ENCODE measurements at places on chromosomes 6 and 20. TPM values are rescaled to one million over a fixed set of nuclear protein-coding genes. Genes with fewer than 3 reads are reported as not detected.

DNA sequence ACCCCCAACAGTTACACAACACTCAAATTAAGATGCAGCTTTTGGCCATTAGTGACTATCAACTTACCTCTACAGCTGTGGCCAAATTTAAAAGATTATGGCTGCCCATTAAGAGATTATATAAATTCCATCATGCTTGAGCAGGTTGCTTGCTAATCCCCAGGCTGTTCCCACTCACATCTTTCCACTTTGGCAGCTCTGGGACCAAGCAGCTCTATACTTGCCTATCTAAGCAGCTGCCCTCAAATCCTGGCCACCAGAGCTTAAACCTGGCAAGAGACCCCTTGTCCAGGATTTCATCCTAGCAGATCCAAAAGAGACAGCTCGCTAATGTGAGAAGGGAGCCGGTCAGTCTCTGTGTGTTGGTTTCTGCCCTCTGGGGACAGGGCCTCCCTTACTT lies 127.9 kb downstream of the SLC23A2 start:
- no peak for DNase-seq

GRCh38 chr6:144749263-144749662 lies 464.1 kb downstream of the UTRN start:
- no peak for DNase-seq

TFAP2B gene
- not detected for total RNA-seq

GRCh38 chr6:150336299-150336698 lies 32.5 kb upstream of the IYD start:
- peak; percentile 23 for DNase-seq

GRCh38 chr6:36730424-36731380 lies 33.1 kb downstream of the RAB44 start:
- DNase-seq, result no peak

DNA sequence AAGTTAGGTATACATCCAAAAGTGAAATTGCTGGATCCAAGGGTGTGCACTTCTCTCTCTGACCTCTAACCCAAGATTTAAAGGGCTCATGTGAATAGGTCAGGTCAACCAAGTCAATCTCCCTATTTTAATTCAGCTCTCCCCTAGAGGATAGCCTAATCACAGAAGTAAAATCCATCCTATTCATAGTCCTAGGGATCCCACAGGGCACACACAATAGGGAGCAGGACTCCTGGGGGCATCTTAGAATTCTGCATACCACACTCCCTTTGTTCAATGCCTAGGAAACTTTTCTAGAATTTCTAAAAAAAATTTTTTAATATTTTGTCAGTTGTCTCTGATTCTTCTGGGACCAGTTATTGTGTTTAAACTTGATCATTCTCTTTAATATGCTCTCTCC lies 35.1 kb downstream of the CST9L start:
- no peak for DNase-seq

MCHR2 gene
- total RNA-seq, result not detected

RAB44 gene
- not detected for total RNA-seq

TGM3 gene
- total RNA-seq, result not detected

- DNase-seq, result peak; percentile 15
Observed at GRCh38 chr20:40442181-40442963, 246.7 kb downstream of the MAFB start.

- DNase-seq, result no peak
Observed at GRCh38 chr6:36204068-36204753, 7.7 kb downstream of the BRPF3 start.

GRCh38 chr6:79665725-79666551 lies 34.8 kb downstream of the SH3BGRL2 start:
- no peak for DNase-seq

- no peak for DNase-seq
Observed at GRCh38 chr6:81242624-81243023, 509.9 kb downstream of the TENT5A start.

DNA sequence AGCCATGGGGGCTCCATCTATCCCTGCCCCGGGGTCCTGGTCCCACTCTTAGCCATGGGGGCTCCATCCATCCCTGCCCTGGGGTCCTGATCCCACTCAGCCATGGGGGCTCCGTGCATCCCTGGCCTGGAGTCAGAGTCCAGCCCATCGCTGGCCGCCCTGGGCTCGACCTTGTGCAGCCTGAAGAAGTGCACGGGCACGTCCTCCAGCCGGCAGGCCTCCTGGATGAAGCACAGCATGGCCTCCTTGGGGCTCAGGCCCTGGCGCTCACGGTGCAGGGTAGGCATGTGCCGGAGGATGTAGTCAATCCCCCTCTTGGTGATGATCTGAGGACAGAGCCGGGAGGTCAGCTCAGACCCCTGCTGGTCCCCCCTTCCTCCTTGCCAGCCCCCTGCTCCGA lies 15.6 kb downstream of the FRMD1 start:
- no peak for DNase-seq

CD83 gene
- total RNA-seq, result 1.7 TPM

DNA sequence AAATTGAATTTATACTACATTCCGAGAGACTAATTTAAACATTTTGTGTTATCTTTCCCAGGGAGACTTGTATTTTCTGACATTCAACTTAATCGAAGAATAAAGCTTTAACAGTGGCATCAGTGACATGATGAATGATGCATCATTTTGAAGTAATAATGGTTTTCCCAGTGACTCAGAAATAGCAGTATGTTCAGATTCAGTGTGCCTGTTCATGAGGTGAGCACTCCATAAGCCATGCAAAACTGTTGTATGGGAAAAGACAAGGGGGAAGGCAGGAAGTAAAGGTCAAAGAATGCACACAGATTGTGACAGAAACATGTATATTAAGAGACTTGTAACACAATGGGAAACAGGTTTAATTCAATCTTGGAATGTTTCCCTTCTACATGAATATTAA lies 1348.2 kb upstream of the GJE1 start:
- peak; percentile 29 for DNase-seq

DNA sequence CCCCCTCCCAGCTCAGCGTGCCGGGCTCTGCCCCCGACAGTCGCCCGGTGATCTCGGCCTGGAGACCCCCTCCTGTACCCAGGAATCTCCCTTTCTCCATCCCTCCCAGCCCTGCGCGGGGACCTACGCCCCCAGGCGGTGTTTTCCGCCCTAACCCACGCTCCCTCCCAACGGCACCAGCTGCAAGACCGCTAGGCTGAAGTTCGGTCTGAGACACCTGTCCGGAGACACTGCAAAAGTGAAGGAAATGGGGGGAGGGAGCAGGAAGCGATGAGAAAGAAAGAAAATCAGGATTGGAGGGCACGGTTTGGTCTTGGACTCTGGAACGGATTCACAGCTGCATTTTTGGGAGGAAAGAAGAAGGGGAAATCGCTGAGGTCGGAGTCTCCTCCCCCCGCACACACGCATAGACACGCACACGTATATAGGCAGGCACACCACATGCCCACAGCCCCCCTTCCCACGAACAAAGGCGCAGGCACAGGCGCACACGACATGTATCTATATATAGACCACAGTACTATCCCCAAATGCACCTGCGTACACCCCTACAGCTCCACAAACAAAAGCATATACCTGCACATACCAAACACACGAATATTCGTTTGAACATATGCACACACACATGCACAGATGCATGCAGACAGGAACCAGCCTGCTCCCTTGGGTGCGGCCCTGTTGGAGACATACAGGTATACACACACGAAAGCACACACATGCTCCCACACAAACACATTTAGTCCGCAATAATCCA lies 1.0 kb downstream of the SLC32A1 start:
- DNase-seq, result no peak

DNA sequence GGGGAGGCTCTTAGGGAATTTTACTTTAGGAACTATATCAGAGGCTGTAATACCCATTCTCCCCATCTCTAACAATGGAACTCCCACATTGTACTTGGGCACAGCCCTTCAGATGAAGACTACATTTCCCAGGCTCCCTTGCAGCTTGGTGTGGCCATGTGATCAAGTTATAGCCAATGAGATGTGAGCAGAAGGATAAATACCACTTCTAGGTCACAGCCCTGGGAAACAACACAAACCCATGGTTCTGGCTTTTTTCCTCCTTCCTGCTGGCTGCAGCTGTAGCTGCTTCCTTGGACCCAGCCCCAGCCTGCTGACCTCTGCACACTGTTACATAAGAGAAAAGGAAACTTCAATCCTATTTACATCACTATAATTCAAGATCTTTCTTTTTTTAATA lies 445.9 kb upstream of the JARID2 start:
- peak; percentile 79 for DNase-seq

DNA sequence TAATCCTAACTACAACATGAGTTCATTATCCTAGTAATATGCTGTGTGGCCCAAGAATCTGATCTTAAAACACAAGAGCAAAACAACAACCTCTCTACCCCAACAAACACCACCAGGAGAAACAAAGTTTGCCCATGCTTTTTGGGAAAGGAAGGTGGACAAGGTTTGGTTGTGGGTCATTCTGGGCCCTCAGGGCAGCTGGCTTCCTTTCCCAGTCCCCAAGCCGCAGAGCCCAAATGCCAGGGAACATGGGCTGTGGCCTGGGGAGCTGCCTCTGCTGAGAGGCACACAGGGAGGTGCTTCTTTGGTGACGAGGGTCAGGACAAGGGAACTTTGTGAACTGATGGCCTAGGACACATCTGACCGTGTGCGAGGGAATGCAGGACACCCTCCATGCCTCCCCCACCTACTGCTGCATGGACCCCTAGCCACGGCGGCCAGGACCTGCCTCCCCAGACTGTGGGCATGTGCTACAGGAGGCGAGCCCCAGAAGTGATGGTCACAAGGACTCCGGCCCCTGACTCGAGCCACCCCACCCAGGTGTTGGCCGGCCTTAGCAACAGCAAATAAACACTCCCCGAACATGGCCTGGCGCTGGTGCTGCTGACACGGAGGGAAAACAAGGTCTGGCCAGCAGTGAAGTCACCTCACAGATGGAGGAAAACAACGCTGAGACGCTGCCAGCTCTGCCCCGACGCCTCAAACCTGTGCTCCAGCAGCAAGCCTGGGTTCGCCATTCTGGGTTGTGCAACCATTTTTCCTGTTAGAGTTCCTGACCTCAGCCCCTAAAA lies 55.6 kb downstream of the RRBP1 start:
- DNase-seq, result no peak

- no peak for DNase-seq
Observed at GRCh38 chr6:23377830-23378229, 748.2 kb upstream of the NRSN1 start.

DNA sequence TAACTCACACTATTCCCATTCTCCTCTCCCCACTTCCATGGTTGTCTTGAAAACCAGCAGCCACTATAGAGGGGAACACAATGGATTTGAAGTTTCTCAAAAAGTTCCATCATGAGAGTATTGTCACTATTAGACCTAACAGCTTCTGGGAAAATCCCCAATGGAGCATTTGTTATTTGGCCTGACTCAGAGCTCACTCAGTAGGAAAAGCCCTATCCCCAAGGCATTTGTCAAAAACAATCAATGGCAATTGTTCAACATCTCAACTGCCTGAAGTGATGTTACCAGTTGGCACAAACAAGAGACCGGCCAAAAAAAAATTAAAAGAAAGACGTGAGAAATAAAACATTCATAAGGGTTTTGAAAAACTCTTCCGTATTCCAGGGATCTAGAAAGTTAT lies 98.8 kb downstream of the MYLK4 start:
- no peak for DNase-seq

PI3 gene
- not detected for total RNA-seq

- no peak for DNase-seq
Observed at GRCh38 chr6:133130863-133131262, 110.3 kb upstream of the EYA4 start.

GMPR gene
- 15.9 TPM for total RNA-seq

- no peak for DNase-seq
Observed at GRCh38 chr6:110619275-110619908, 143.0 kb upstream of the SLC22A16 start.

PTGIS gene
- total RNA-seq, result 0.44 TPM

- DNase-seq, result no peak
Observed at GRCh38 chr6:131763749-131764148, 44.1 kb upstream of the ENPP1 start.

SIRPD gene
- total RNA-seq, result not detected

DNA sequence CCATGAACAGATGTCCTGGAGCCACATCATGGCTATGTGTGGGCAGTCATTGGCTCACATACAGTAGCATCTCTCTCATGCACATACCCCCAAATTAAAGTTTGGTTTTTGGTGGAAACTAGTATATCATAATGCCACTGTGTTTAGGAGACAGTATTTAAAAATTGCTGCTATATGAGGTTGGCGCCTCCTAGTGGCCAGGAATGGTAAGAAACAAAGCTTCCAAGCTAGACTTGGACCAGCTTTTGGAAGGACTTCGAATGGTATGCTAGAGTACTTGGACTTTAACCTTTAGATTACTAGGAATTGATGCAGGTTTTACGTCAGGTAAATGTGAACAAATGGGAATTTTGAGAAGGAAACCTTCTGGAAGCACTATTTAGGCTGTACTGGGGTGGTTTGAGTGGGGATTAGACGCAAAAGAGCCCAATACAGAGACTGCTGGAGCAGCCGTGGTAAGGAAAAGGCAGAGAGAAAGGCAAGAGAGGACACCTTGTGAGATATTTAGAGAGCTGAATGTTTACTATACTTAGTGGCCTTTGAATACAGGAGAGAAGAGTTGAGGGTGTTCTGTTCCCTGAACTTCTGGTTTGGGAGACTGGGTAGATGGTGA lies 23.8 kb downstream of the PRSS35 start:
- DNase-seq, result peak; percentile 56

Data from lung microvascular endothelial cell (primary cell).